ENCODE measurements at places on chromosomes 13 and 19. TPM values are rescaled to one million over a fixed set of nuclear protein-coding genes. Genes with fewer than 3 reads are reported as not detected.
A peak's percentile ranks its signal among the peaks of the same experiment; 100 is the strongest.

GRCh38 chr13:19673473-19674430, 40.3 kb downstream of the MPHOSPH8 start:
- H3K4me3 ChIP-seq: no peak overlapping the region
- no peaks in the 10 kb centered on the region for H3K27me3 ChIP-seq
- no peaks in the 10 kb centered on the region for H3K4me1 ChIP-seq
- H3K27ac ChIP-seq: no peak overlapping the region
- no peak for DNase-seq

The NCAN gene
- total RNA-seq: not detected

- no peak for DNase-seq
- H3K4me3 ChIP-seq: no peak within 1 kb of the TSS
- H3K4me1 ChIP-seq: no peaks in the 10 kb centered on the region
- no peak within 1 kb of the TSS for H3K27ac ChIP-seq
- H3K36me3 ChIP-seq: no peaks in the 10 kb centered on the region
Measured at GRCh38 chr19:55831846-55832245, at the start of gene NLRP11. Gene NLRP11, minus strand, starts transcription at chr19:55831999. Its CDS starts 13,825 bp downstream, at chr19:55818174.

The LHB gene
- 8.4 TPM for total RNA-seq

DNA sequence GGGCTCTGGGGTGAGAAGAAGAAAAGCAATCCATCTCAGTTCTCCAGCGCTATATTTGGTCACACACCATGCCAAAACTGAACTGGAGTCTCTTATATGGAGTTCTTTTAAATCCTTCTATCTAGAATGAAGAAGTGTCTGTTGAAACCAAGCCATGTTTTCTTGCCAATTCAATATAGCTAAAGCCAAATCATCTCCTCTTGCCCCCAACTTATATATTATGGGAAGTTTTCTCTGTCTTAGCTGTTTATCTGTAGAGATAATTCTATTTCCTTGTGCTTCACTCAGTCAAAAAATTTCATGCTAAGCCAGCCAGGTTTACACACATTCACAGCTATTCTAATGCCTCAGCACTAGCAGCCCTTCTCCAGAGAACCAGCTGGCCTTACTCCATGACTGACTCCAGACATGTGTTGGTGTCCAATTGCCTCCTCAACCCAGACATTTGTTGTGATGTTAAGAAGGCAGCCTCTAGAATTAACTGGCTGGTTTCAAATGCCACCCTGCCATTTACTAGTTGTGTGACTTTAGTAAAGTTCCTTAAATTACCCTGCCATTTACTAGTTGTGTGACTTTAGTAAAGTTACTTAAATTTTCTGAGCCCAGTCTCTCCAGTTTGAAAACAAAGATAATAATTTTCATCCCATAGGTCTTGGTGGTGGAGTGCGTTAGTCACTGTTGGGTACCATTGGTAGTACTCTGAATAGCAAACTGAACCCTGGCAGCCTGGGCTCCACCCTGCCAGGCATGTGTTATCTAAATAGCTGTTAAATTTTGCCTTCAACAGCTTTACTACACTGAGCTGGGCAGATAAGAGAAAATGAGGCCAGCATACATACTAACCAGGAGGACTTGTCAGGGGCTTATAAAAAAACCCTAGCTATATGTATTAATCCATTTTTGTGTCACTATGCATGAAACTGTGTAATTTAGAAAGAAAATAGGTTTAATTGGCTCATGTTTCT, 525.1 kb downstream of the LMO7 start:
- H3K27me3 ChIP-seq: no peaks in the 10 kb centered on the region
- H3K4me1 ChIP-seq: no peaks in the 10 kb centered on the region
- no peak overlapping the region for H3K4me3 ChIP-seq
- peak; percentile 76 for DNase-seq

DNA sequence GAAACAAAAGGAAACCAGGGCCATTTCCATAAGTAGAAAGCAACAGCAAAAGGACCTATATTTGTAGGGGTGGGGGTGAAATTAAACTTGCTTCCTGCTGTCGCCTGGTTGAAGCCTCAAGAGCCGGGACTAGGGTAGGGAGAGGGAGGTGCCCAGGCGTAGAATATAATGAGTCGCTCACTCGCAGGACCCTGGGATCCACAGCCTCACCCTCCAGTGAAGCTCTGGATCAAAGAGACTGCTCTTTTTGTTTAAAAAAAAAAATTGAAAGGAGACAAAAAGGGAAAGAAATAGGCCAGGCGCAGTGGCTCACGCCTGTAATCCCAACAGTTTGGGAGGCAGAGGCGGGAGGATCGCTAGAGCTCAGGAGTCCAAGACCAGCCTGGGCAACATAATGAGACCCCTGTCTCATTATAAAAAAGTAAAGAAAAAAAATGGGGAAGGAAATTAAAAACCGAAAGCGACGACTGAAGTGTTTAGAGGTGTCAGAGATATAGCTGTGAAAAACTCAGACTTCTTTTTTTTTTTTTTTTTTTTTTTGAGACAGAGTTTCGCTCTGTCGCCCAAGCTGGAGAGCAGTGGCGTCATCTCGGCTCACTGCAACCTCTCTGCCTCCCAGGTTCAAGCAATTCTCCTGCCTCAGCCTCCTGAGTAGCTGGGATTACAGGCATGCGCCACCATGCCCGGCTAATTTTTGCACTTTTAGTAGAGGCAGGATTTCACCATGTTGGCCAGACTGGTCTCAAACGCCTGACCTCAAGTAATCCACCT, 10.9 kb upstream of the ADGRE5 start:
- H3K27ac ChIP-seq: peak overlapping the region; percentile 84
- H3K27me3 ChIP-seq: no peaks in the 10 kb centered on the region
- no peaks in the 10 kb centered on the region for H3K4me1 ChIP-seq
- no peaks in the 10 kb centered on the region for H3K36me3 ChIP-seq
- DNase-seq: no peak
- no peak overlapping the region for H3K4me3 ChIP-seq

DNA sequence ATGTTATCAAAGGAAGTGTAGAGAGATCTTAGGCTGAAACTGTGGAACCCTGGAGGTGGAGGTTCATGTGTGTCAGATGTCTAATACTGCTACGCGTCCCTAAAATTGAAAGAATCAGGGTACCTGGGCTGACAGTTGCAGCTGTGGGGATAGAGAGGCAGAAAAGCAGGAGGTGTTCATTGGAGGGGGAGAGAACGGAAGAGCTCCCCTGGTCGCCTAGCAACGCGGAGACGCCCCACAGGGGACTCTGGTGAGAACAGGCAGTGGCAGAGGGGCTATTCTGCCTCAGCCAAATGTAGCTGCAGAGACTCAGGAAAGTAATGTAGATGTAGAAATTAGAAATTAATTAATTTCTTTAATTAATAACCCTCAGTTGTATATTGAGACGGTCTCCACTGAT, 10.1 kb upstream of the ZNF835 start:
- H3K4me1 ChIP-seq: no peaks in the 10 kb centered on the region
- no peak overlapping the region for H3K27ac ChIP-seq
- H3K4me3 ChIP-seq: no peak overlapping the region
- peaks cover 15% of the 10 kb centered on the region for H3K36me3 ChIP-seq

- H3K27ac ChIP-seq: no peak overlapping the region
- DNase-seq: no peak
- H3K4me1 ChIP-seq: peaks cover 5% of the 10 kb centered on the region
Measured at GRCh38 chr13:98239162-98240076, 62.4 kb upstream of the RNF113B start.

- H3K4me3 ChIP-seq: no peak overlapping the region
- no peak overlapping the region for H3K27ac ChIP-seq
- H3K4me1 ChIP-seq: no peaks in the 10 kb centered on the region
- no peaks in the 10 kb centered on the region for H3K27me3 ChIP-seq
Measured at GRCh38 chr19:30403203-30403985, 31.2 kb downstream of the ZNF536 start.

The ZNF560 gene
- total RNA-seq: not detected

The TMC4 gene
- total RNA-seq: 47.1 TPM

DNA sequence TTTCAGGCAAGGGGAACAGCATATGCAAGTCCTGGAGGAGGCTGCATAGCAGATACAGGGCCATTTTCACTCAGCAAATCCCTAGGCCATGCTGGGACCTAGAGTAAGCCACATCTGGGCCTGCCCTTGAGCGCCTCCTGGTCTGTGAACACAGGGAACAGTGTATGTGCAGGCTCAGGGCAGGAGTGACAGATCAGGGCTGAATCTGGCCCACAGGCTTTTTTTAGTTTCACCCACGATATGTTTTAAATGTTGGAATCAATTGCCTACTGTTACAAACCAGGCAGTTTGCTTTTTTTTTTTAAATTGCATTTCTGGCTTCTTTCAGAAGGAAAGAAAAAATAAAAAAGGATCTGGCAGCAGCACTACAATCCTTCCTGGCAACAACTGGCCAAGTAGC, 1.5 kb upstream of the TMEM145 start:
- peaks cover 17% of the 10 kb centered on the region for H3K4me1 ChIP-seq
- DNase-seq: no peak
- no peaks in the 10 kb centered on the region for H3K36me3 ChIP-seq
- H3K4me3 ChIP-seq: no peak overlapping the region

Data from stomach (tissue), 19 donors.